ENCODE measurements at places on chromosomes 2 and 18.
A peak's percentile ranks its signal among the peaks of the same experiment; 100 is the strongest.

GRCh38 chr2:30462131-30462857, 15.2 kb downstream of the LCLAT1 start:
- no peak for DNase-seq

GRCh38 chr2:23664066-23664788, 262.7 kb downstream of the ATAD2B start:
- DNase-seq: no peak

- no peak for DNase-seq
Observed at GRCh38 chr2:18124116-18124835, 245.8 kb downstream of the KCNS3 start.

DNA sequence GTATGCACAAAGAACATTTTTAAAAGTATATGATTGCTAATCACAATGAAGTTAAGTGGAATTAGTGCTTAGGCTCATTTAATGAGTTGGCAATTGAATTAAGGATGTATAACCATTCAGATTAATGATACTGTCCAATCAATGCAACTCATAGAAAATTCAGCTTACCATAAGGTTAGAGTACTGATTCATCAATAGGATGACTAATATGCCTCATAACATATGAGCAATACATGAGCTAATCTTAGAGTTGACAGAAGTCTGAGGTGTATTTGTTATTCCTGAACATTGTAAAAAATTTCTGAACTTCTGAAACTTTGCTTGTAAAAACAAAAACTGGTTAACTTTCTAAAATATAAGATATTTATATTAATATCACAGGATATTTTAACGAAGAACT, 118.3 kb upstream of the NETO1 start:
- no peak for DNase-seq

DNA sequence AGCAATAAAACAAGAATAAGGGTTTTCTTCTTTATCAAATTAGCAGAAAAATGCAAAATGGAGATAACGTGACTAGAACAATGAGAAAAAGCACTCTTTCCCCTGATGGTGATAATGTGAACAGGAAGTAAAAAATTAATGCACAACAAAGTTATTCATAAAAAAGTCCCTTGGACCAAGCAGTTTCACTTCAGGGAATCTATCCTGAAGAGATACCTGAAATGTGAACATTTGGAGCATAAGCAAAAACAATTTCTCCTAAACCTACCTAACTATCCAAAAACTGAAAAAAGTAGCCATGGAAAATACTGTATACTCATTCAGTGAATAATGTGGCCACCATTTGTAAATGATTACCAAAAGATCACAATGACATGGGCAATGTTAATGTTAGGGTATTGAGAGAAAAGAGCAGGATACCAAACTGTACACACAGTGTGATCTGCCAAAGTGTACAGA, 48.7 kb downstream of the TRIP12 start:
- DNase-seq: no peak

DNA sequence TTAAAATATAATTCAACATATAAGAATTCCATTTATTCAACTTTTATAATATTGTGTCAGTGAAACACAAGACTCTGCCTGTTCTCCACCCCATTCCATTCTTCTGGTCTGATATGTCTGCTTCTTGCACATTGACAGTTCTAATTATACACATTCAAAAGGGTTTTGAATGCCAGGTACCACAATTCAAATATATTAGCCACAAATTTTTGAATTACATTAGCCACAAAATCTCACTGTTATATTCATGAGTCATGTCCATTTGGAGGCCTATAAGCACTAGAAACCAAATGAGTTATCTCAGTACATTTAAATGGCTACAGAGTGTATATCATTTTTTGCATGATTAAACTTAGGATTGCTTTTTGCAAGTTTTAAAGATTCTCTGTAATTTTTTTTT, 72.1 kb downstream of the CCDC150 start:
- DNase-seq: no peak

- DNase-seq: peak; percentile 79
Observed at GRCh38 chr18:47184419-47185050, 8.4 kb upstream of the IER3IP1 start.

DNA sequence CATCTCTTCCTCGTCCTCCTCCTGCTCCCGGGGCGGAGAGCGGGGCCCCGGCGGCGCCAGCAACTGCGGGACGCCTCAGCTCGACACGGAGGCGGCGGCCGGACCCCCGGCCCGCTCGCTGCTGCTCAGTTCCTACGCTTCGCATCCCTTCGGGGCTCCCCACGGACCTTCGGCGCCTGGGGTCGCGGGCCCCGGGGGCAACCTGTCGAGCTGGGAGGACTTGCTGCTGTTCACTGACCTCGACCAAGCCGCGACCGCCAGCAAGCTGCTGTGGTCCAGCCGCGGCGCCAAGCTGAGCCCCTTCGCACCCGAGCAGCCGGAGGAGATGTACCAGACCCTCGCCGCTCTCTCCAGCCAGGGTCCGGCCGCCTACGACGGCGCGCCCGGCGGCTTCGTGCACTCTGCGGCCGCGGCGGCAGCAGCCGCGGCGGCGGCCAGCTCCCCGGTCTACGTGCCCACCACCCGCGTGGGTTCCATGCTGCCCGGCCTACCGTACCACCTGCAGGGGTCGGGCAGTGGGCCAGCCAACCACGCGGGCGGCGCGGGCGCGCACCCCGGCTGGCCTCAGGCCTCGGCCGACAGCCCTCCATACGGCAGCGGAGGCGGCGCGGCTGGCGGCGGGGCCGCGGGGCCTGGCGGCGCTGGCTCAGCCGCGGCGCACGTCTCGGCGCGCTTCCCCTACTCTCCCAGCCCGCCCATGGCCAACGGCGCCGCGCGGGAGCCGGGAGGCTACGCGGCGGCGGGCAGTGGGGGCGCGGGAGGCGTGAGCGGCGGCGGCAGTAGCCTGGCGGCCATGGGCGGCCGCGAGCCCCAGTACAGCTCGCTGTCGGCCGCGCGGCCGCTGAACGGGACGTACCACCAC, 2.1 kb downstream of the GATA6 start:
- no peak for DNase-seq

- peak; percentile 51 for DNase-seq
Observed at GRCh38 chr2:74676331-74676730, 22.3 kb downstream of the SEMA4F start.

GRCh38 chr2:64770781-64771334, 117.1 kb upstream of the SERTAD2 start:
- no peak for DNase-seq

DNA sequence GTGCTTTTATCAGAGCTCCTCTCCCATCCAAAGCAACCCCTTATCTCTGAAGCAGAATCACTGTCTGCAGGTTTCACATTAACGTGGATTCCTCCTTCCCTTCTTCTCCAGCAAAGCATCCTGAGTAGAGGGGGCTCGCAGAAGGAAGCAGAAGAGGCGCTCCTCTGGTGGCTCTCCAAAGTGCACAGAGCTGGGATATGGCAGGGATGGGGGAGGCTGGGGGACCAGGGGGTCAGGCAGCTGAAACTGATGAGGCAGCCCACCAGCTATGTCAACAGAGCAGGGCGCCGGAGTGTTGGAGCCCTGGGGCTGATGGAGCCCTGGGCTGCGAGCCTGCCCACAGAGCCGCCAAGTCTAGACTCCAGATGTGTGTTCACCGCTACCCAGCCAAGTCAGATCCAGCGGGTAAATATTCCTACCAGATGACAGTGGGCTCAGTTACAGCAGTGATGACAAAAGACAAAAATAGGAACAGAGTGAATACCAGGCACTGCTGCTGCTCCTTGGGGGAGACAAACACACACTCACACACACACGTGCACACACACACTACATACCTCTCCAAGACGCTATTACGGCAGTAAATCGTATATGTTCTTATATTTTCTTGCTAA, 678.3 kb upstream of the ID2 start:
- no peak for DNase-seq

DNA sequence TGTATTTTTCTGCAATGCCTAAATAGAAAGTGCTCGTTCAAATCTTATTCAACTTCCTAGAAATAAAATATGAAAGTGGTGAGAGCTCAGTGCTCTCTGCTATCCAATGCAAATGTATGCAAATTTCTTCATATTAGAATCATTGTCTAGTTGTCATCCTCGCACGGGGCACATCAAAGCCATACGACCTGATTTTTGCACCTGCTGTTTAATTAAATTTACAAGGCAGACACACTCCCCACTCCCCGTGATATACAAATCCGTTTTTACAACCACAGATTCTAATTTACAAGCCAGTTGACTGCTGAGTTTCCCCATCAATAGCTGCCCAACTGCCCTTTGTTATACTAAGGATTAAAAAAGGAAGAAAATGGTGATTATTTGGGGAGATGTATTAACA, 284.6 kb downstream of the RNF144A start:
- DNase-seq: no peak

- no peak for DNase-seq
Observed at GRCh38 chr2:38462121-38462661, 85.1 kb upstream of the ATL2 start.

DNA sequence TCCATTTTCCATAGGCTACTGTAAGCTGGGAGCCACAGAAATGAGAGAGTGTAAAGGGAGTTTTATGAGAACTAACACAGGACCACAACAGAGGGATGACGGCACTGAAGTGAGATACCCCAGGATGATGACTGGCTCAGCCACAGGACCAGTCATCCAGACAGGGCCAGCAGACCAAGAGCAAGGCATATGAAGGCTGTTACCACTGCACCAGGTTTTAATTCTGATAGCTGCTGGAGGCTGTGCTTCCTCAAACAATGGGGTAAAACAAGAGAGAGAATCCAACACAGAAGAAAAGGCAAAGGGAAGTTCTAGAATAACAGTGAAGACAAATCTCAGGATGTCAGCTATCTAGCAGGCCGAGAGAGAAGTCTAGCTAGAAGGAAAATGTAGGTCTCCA, 94.9 kb downstream of the BCL2 start:
- DNase-seq: peak; percentile 35

DNA sequence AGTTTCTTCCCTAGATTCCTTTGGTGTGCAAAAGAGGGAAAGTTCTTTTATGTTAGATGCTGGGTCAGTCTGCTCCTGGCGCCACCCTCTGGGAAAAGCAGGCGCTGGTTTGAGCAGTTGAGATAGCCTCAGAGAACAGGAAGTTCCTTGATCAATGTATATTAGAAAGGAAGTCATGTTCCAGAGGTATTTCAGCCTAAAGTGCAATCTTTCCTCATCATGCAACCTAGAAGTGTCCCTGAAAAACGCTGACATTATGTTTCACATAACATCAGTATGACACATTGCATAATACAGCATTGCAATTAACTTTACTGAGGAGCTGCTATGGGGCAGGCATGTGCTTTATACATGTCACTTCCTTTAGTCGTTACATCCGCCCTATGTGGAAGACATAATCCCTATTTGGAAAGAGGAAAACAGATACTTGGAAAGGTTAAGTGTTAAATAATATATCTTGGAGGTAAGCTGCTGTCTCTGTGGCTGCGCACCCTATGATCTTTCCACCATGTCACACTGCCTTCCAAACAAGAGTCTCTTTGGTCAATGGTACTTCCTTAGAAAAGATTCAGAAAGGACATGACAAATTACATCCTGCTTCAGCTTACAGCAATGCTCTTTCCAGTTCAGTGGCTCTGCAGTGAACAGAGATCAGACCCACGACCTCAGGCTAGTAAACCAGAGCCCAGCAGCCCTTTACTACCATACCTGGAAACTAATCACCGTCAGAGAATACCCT, 369.7 kb downstream of the RAD51AP2 start:
- peak; percentile 42 for DNase-seq

DNA sequence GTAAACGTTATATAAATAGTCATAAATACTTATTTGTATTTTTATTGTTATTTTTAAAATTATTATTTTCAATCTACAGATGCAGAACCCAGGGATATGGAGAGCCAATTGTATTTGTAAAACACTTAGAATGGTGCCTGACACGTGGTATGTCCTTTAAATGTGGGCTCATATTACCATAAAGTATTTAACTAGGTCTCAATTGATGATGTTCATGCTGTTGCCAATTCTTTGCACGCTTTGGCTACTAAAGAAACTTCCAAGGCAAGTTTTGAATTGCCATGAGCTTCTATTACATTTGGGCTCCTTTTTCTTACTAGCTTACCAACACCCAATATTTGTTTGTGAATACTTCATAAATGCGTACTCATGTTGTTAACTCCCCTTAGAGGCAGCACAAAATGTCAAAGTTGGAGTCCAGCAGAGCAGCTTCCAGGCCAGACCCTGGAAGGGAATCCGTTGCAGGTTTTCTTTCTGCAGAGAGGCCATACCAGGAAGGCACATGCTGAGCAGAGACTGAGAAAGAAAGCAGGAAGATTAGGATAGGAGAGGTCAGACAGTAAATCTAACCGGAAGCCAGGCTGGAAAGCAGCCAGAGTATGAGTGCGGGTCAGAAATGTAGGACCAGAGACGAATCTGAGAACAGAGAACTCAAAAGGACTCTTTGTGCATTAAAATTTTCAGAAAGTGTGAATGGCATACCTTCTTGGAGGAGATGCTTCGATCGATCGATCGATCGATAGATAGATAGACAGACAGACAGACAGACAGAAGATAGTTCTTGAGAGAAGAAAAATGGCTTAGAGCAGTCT, 4.2 kb upstream of the NOSTRIN start:
- DNase-seq: no peak

DNA sequence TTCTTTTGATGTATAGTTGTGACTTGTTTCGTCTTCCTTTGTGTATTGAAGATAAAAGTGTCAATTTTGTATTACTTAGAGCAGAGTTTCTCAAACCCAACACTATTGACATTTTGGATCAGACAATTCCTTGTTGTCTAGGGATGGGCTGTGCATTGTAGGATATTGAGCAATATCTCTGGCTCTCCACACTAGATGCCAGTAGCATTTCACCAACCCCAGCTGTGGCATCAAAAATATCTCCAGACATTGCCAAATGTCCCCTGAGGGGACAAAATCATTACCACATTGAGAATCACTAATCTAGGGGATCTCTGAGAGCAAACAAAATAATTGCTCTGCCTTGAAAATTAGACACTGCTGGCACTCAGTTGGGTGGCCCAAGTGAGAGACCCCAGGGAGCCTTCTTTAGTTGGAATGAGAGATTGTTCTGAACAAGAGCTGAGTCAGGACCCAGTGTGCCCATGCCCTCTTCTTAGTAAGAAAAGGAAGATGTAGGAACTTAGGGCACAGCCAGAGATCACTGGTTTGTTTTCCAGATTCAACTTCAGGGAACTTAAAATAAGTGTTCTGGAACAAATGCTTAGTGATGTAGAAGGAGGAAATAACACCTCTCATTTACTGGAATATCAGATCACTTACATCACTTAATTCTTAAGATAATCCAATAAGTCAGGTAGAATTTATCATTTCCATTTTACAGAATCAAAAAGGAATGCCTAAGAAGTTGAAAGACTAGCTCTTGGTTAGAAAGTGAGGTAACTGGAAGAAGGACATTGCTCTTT, 466.6 kb upstream of the TNP1 start:
- no peak for DNase-seq

GRCh38 chr2:206802654-206803514, 37.5 kb downstream of the FASTKD2 start:
- no peak for DNase-seq

DNA sequence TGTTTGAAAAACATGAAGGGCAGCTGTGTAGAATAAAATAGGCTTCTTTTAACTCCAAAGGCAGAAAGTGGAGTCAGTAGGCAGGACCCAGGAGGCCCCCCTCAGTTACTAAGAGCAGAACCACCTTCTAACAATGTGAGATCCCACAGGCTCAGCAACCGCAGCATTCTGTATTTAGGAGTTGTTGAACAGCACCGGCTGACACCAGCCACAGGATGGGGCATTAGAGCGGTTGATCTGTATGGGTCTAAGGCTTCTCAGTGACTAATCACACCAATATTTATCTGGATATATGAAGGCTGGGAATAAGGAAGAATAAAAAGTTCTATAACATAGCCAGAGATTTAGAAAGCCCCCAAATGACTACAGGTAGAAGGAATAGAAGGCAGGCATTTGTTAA, 51.7 kb downstream of the MYO5B start:
- DNase-seq: no peak

- DNase-seq: no peak
Observed at GRCh38 chr2:173359231-173359630, 4.6 kb downstream of the CDCA7 start.

Data from inflammatory macrophage (primary cell).